ENCODE measurements at places on chromosomes 5 and 9. TPM values are rescaled to one million over a fixed set of nuclear protein-coding genes. Genes with fewer than 3 reads are reported as not detected.

LAMC3 gene
- total RNA-seq = 2.1 TPM

TMEM232 gene
- total RNA-seq = 4.6 TPM

OTP gene
- 0.15 TPM for total RNA-seq

CAVIN4 gene
- total RNA-seq = 0.16 TPM

TSSK1B gene
- total RNA-seq = 0.32 TPM

INPP5E gene
- 8.5 TPM for total RNA-seq

FOXD1 gene
- 0.29 TPM for total RNA-seq

CDH9 gene
- not detected for total RNA-seq

HRCT1 gene
- total RNA-seq = 3.4 TPM

SPINK4 gene
- not detected for total RNA-seq

LRRC70 gene
- 9.5 TPM for total RNA-seq

ADAMTS13 gene
- total RNA-seq = 0.88 TPM

MYOT gene
- 2.3 TPM for total RNA-seq

RANBP17 gene
- total RNA-seq = 6.9 TPM

FBN2 gene
- total RNA-seq = 0.88 TPM

FOXD4L3 gene
- total RNA-seq = not detected

IGIP gene
- 19.0 TPM for total RNA-seq

HMMR gene
- total RNA-seq = 3.5 TPM

UBAC1 gene
- 45.6 TPM for total RNA-seq

PLPP7 gene
- total RNA-seq = 14.1 TPM

DNAH5 gene
- 3.8 TPM for total RNA-seq

SPATA31A6 gene
- total RNA-seq = not detected

ADCY2 gene
- total RNA-seq = 3.8 TPM
